ENCODE measurements at places on chromosomes 16 and 17.

- DNase-seq = no peak
These were observed 39.7 kb downstream of the RPTOR start for GRCh38 chr17:80584176-80584905.

- no peak for DNase-seq
These were observed 15.7 kb downstream of the MTSS2 start for GRCh38 chr16:70670175-70670574.

GRCh38 chr16:4664538-4665418, 28.6 kb upstream of the NUDT16L1 start:
- no peak for DNase-seq

- DNase-seq = no peak
These were observed 112.6 kb upstream of the IRX5 start for GRCh38 chr16:54817940-54818574.

DNA sequence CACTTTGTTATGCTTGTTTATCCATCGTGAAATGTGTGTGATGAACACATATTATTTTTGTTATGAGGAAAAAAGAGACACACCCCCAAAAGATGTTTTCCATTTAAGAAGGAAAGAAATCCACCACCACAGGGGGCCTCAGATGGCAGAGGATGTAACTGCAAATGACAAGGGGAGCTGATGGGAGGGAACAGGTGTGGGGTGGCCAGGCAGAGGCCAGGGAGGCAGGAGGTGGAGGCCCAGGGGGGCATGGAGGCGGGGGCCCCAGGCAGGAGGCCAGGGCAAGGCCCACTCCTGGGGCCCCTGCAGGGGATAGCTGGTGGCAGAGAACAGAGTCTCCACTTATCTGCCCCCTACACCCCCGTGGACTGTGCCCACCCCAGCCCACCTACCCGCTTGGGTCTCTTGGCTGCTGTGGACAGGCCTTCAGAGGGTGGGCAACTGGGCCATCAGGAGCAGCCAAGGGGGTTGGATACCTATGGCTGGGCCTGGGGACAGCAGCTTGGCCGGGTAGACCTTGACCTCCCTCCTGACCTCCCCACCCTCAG, 28.0 kb downstream of the PPL start:
- no peak for DNase-seq

GRCh38 chr17:63824362-63824761, 2.9 kb upstream of the PSMC5 start:
- no peak for DNase-seq
